Activated CD4-positive, alpha-beta T cell treated with anti-CD3 and anti-CD28 coated beads, Interleukin-2, Interleukin-4, amounts not matched to agents 100 ng/mL and 50 ng/mL, durations not matched to agents 16 hours and 8 hours (primary cell): ENCODE measurements at places on chromosomes 12 and 14.

GRCh38 chr12:80313209-80313608 is 130.8 kb upstream of the PTPRQ start:
- DNase-seq: no peak

- DNase-seq: no peak
Observed at GRCh38 chr12:61302282-61302681, 957.9 kb upstream of the USP15 start.

- no peak for DNase-seq
Observed at GRCh38 chr14:91942946-91943345, 4.5 kb downstream of the FBLN5 start.

DNA sequence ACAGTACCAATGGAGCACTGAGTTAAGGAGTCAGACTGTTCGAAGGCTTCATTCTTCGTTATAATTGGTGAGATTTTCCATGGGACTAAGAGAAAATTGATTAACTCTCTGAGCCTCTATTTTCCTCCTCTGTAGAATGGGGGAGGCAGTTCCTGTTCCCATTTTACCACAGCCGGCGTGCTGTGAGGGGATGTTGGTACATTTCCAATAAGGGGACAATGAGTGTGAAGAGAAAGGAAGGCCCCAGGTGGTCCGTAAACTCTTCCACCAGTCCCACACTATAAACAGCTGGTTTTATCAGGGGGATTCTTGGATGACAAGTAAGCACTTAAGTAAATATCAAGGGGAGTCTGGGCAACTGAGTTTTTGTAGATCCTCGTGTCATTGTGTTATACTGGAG is 109.9 kb downstream of the DAD1 start:
- DNase-seq: no peak

GRCh38 chr12:84069699-84070098 is 842.9 kb downstream of the SLC6A15 start:
- DNase-seq: no peak

- no peak for DNase-seq
Observed at GRCh38 chr14:26719514-26719913, 121.7 kb upstream of the NOVA1 start.
